Fibroblast of skin of left quadriceps (primary cell): ENCODE measurements at places on chromosomes 2 and 18.

DNA sequence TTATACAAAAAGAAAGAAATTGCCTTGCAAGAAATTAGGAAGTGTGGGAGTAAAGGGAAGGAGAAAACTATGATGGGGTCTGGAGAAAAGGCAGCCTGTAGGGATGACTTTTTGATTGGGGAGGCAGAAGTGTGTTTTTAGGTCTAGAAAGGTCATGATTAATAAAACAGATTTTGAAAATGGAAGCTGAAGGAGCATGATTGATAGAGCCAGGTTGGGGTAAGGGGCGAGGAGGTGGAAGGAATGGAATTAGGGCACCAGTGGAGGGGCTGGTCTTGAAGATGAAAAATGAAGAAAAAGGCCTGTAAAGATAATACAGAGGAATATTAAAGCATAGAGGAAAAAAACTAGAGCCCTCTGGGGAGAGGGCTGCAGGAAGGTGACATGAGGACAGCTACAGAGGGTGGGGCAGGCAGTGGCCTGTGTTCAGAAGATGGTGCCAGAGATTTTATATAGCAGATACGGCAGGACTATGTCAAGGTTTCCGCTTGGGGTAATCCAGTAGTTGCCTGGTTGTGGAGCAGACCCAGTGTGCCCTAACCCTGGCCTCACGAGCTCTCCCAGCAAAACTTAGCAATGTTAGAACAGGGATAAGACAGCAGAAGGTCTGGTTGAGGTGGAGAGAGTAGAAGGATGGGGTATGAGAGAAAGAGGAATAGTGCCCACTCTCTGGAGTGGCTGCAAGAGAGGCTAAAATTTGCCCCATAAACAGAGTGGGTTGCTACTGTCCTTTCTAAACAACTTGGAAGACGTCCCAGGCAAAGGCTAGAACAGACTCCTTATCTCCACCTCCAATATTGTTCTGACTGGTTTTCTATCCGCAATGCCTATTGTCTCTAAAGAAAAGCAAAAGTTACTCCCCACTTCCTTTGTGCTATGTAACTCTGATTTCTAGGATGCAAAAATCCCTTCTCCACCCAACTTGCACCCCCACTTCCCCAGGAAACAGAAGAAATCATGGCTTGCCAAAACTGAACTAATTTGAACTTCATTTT lies 287.3 kb downstream of the AGPS start:
- DNase-seq = no peak

GRCh38 chr2:105803773-105804172 lies 59.1 kb downstream of the NCK2 start:
- no peak for DNase-seq

GRCh38 chr2:137020452-137021196 lies 255.3 kb downstream of the THSD7B start:
- DNase-seq = no peak

GRCh38 chr2:187187519-187187918 lies 260.5 kb downstream of the CALCRL start:
- no peak for DNase-seq

GRCh38 chr18:48974304-48975119 lies 23.7 kb upstream of the SMAD7 start:
- no peak for DNase-seq

DNA sequence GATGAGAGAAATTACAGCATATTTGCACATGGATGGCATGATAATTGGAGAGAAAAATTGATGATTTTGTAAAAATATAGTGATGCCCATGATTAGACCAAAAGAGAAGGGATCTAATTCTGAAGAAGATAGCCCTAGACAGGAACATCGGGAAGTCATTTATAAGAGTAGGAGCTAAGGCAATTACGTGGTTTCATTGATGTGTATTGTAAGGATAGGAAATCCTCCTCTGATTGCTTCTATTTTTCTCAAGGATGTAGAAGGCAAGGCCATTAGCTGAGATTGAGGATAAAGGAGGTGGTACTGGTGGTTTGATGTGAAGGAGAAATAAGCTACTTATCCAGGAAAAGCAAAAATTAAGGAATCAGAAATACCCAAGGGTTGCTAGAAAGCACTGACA lies 176.5 kb upstream of the SOX11 start:
- no peak for DNase-seq

GRCh38 chr2:222318712-222319585 lies 20.2 kb upstream of the PAX3 start:
- DNase-seq = no peak

- DNase-seq = peak; percentile 96
Observed at GRCh38 chr18:22691946-22692710, 241.0 kb upstream of the RBBP8 start.

GRCh38 chr2:198587741-198588140 lies 783.3 kb downstream of the PLCL1 start:
- no peak for DNase-seq

DNA sequence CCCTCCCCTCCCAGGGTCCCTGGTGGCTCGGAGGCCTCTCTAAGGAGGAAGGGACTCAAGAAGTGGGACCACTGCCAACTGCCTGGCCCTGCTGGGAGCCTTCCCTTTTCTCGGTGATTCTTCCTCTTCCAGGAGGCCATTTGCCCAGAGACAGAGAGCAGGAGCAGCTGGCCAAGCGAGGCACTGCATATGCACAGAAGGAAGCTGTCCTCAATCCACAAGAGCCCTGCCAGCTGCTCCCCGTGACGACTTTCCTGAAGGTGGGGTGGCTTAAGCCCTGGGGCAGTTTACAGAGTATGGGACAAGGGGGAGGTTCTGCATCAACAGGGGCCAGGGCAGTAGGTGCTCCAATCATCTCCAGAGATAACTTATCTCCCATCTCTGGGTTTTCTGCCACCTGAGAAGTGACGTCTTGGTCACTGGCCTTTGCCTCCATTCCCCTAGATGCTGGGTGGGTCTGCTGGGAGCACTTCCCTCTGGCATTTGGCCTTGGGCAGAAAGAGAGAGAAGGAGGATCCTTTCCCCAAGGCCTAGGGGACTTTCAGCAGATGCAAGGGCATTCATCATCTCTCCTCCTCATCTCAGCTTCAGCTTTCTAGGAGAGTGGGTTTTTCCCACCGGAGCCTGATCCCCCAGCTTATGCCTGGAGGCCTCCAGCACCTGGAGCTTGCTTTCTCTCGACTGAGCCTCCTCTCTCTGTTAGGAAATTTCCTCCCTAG lies 28.5 kb downstream of the CIB4 start:
- DNase-seq = no peak

DNA sequence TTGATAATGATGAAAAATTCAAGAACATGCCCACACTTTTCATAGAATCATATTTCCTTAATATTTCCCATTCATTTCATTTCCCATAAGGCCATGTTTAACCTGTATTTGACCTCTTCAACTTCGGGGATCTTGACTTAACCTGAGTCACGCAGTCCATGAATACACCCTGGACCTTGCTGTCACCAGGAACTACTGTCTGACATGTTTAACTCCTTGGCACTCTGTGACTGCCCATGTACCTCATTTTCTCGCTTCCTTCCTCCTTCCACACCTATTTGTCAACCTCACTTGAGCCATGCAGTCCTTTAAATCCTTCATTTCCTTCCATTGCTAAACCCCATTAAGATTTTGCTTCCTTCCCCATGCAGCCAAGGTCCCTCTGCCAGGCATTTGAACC lies 16.3 kb downstream of the ABCB11 start:
- DNase-seq = no peak

DNA sequence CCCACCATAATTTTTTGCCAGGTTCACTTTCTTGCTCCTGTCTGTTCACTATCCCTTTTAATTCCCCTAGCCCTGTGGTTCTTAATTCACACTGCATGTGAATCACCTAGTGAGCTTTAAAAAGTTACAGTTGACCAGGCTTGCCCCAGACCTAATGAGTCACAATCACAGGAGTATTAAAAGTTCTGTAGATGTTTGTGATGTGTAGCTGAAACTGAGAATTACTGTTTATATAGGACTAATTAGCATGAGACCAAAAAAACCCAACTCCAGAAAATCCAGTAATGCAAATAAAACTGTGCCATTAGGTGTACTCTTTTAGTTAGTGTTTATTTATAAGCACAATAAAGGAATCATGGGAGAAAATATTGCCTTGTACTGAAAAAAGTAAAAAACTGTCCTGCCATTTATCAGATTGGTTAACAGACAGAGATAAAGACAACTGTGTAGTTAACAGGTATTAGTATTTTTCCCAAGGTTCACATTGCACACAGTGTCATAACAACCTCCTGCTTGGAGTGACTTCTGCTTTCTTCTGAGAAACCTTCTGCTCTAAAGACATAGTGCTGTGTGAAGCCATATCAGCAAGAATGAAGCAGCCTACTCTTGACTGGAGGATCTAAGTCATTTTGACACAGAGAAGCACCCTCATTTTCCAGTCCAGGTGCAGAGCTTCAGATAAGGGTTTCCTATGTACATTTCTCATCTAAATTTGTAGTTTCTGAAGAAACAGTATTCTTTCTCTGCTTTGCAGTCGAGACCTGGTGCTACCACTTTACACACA lies 39.0 kb downstream of the VAPA start:
- DNase-seq = no peak

DNA sequence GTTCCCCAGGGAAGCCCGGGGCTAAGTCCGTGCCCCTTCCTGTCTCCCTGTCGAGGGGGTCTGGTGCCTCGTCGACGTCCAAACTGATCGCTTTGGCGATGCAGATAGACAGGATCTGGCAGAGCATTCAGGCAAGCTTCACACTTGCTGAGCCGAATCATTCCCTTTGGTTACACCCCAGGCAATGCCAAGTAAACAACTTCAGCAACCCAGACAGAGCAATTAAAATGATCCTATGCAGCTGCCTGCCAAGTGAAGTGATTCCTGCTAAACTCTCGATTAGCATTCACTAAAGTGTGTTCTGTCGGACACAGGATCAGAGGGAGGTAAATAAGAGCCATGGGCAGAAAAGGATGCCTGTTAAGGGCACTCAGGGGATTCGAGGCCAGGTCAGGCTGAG lies 108.2 kb upstream of the RAB12 start:
- DNase-seq = no peak

DNA sequence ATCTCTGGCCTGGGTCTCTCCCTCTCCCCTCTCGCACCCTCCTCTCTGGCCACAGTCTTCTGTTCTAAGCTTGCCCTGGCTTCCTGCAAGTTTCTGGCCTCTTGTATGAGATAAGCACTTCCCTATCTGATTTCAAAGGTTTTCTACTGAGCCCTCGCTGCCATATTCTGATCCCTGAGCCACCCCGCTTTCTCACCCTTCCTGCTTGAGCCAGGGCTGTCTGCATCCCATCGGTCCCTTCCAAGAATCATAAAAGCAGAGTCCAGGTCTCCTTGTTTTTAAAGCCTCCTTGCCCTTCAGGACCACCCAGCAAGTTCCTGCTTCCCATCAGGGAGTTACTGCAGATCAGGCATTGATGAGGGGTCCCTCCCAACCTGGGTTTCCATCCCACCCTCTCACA lies 110.2 kb downstream of the PRKCE start:
- no peak for DNase-seq

GRCh38 chr2:98507891-98508708 lies 63.4 kb downstream of the INPP4A start:
- no peak for DNase-seq

- no peak for DNase-seq
Observed at GRCh38 chr18:49708662-49709346, 104.5 kb downstream of the ACAA2 start.

- DNase-seq = no peak
Observed at GRCh38 chr18:46279673-46280072, 175.5 kb downstream of the HAUS1 start.

DNA sequence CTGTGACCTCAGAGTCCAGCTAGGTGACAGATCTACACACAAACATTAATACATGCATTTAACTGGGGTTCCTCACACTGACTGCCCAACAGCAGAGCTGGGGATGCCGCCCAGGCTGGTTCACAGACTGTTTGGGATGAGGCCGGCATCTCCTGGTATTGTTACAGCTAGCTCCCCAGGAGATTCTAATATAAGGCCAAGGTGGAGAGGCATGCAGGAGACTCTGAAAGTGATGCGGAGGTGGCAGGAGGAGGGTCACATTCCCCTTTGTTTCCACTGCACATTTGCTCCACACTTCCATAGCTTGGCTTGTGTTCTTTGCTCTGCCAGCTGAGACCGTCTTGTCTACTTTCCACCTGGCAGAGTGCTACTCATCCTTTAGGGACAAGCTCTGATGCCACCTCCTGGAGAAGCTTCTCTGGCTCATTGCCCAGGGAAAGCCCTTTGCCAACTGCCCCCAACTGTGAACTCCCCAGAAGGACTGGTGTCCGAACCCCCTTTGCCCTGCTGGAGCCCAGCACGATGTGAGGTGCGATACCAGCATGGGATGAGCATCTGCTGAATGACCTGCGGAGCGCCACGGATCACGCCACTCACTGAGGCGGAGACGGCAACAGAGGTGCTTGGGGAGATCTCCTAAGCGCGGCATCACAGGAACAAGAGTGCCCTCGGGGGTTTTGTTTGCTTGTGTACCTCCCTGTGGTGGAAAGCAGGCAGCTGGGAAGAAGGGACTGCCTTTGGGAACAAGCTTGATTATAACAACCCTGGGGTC lies 88.8 kb downstream of the UXS1 start:
- no peak for DNase-seq

DNA sequence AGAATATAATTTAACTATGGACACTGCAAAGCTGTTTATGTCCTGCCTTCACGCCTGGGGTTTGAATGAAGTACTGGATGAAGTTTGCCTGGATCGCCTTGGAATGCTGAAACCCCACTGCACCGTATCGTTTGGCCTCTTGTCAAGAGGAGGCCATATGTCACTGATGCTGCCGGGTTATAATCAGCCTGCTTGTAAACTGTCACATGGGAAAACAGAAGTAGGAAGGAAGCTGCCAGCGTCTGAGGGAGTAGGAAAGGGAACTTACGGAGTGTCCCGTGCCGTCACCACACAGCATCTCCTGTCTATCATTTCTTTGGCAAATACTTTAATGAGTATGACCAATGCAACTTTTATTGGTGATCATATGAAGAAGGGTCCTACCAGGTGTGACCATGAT lies 105.8 kb downstream of the WDR7 start:
- no peak for DNase-seq

DNA sequence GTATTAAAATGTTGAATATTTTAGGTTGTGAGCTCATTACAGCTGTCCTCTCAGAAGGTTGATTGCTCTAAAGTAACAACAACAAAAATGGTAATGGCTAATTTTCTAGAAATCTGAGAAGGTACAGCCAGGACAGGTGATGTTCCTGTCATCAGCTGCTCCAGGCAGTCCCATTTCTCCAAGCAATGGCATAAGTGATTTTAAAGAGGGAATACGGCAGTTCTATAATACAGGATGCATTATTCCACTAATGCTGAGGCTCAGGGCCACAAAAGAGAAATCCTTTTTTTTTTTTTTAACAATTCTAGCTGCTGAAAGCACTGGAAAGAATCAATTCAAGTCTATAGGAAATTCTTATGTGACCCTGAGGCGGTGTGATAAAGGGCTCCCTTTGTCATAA lies 199.9 kb downstream of the PMAIP1 start:
- DNase-seq = no peak

DNA sequence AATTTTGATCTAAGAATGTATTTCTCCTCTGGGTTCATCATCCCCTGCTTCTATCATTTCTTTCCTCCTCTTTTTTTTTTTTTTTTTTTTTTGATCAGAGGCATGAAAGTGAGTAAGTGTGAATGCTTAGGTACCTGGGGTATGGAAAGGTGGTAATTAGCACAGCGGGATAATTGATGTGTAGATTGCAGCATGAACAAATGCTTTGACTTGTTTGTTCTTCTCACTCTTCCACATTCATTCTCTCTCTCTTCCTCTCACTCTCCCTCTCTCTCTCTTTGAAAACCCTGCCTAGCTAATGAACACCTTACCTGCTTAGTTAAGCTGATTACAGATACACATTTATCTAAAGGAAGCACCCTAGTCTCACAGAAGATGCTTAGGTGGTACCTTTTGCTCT lies 74.7 kb downstream of the ZEB2 start:
- no peak for DNase-seq
